ENCODE measurements at places on chromosomes 11 and 22.

DNA sequence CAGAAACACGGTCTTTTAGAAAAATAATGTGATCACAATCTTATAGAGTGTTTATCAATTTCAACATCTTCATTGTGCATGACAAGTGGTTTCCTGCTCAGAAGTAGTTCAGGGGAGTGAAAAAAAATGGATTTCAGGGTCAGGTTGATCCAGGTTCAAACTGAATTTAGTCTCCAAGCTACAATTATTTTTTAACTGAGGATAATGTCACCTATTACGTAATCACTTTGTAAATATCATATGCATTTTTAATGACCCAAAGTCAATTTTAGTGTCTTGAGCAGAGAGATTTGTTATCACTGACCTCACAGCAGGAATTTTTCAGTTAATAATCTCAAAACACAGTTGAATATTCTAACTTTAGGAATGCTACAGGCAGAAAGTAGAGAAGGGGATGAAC is 627.2 kb upstream of the LUZP2 start:
- DNase-seq = no peak

- no peak for DNase-seq
Measured at GRCh38 chr22:50714150-50714549, 23.9 kb upstream of the ACR start.

DNA sequence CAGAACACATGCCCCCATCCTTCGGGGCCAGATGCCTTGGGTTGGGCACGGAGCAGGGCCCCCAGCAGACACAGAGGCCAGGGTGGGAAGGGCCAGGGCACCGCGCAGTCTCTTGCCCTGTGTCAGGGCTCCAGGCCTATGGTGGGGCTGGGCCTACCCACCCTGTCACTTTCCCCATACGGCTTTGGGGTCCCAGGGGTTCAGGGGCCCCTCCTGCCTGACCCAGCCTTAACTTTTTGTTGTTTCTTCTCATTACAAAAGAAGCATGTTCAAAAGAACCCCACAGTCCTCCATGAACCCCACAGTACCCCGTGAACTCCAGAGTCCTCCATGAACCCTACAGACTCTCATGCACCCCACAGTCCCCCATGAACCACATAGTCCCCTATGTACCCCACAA is 33.0 kb upstream of the CCDC188 start:
- DNase-seq = no peak

GRCh38 chr11:115982666-115983065 is 478.5 kb upstream of the CADM1 start:
- DNase-seq = no peak

GRCh38 chr22:31866918-31867317 is 77.4 kb upstream of the YWHAH start:
- no peak for DNase-seq

GRCh38 chr22:21571679-21572078 is 4.2 kb downstream of the UBE2L3 start:
- DNase-seq = no peak

GRCh38 chr11:45843158-45843924 is 3.9 kb upstream of the CRY2 start:
- peak; percentile 83 for DNase-seq

- no peak for DNase-seq
Measured at GRCh38 chr11:93267383-93267782, 63.2 kb upstream of the DEUP1 start.

DNA sequence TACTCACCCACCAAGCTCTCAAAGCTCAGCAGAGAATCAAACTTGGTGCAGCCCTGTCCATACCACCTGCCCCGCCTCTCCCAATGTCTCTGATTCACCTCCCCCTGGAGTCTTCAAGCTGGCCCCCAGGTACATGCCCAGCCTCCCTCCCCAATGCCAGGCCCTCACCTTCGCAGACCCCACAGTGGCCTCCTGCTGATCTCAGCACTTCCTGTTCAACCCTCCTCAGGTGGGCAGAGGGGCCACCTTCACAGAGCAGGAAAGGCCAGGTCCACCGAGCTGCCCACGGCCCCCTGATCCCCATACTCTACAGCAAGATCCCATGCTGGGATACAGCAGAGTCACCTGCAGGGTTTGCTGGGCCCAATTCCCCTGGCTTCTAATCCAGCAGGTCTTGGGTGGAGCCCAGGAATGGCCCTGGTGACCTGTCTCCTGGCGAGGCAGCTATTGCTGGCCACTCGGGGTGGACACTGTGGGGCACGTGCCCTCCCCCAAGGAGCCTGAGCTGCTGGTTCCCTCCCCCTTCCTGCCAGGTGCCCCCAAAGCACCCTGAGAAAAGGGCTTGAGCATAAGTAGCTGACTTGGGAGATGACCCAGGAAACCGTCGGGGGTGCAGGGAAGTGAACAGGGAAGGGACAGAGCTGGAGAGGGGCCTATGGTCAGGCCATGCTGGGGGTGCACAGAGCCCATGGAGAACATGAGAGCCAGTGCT is 150.7 kb downstream of the BRD1 start:
- no peak for DNase-seq

- no peak for DNase-seq
Measured at GRCh38 chr11:110858547-110858921, 146.3 kb upstream of the ARHGAP20 start.

DNA sequence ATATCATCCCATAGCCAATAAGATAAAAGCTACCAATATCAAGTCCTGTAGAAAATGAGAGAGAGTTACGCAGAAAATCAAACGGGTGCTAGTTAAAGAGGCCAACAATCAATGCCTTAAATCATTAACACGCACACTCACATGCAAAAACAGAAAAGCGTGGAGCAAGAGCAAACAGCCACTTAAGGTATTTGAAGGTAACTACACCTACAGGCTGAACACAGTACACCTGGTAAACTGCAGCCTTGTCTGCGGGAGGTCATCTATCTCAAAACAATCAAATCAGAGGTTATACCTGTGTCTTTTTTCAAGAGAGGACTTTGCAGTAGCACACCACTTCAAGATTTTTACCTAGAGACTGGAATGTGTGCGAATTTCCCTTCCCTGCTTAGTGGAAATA is 23.6 kb downstream of the SLC35F2 start:
- no peak for DNase-seq

DNA sequence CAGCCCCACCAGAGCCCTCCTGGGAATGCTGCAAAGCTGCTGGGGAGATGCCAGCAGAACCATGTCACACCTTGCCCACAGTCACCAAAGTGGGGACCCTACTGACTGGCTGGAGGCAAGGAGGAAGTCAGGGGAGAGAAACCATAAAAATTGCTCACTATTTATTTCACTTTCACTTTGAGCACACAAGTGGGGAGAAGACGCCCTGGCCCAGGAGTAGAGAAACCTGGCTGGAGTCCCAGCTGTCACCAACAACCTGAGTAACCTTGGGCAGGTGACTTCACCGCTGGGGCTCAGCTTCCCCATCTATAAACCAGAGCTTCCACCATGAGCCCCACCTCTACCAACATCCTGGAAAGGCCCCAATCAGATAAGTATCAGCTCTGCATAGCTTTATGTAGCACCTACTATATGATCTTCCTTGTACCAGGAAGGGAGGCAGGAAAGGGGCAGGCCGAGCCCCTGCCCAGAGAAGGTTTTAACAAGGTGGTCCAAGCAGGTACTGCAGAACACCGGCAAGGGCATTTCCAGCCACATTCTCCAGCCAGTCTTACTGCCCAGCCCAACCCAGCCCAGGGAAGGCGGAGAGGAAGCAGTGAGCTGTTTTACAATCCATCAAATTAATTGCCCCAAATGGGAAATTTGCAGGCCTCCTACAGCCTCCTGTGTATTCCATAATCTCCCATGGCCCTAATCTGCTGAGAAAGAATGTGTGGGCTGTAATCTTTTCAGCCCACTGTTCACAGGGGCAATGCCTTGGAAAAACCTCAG is 27.6 kb downstream of the PLEKHA7 start:
- no peak for DNase-seq

DNA sequence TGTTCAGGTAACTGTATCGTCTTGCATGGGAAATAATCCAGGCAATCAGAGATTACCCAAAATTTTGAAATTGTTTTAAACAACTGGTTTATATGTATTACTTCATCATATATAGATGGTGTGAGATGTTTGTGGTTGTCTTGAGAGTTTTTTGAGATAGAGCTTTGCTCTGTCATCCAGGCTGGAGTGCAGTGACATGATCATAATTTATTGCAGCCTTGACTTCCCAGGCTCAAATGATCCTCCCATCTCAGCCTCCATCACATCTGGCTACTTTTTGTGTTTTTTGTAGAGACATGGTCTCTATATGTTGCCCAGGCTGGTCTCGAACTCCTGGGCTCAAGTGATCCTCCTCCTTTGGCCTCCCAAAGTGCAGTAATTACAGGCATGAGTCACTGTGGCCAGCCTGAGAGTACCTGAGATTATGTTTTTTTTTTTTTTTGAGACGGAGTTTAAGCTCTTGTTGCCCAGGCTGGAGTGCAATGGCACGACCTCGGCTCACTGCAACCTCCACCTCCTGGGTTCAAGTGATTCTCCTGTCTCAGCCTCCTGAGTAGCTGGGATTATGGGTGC is 11.5 kb downstream of the CTNND1 start:
- DNase-seq = no peak

GRCh38 chr11:84012171-84012826 is 726.1 kb upstream of the CCDC90B start:
- no peak for DNase-seq

GRCh38 chr11:108927791-108928545 is 263.1 kb downstream of the DDX10 start:
- DNase-seq = no peak

GRCh38 chr22:25919452-25919851 is 177.5 kb downstream of the MYO18B start:
- no peak for DNase-seq

DNA sequence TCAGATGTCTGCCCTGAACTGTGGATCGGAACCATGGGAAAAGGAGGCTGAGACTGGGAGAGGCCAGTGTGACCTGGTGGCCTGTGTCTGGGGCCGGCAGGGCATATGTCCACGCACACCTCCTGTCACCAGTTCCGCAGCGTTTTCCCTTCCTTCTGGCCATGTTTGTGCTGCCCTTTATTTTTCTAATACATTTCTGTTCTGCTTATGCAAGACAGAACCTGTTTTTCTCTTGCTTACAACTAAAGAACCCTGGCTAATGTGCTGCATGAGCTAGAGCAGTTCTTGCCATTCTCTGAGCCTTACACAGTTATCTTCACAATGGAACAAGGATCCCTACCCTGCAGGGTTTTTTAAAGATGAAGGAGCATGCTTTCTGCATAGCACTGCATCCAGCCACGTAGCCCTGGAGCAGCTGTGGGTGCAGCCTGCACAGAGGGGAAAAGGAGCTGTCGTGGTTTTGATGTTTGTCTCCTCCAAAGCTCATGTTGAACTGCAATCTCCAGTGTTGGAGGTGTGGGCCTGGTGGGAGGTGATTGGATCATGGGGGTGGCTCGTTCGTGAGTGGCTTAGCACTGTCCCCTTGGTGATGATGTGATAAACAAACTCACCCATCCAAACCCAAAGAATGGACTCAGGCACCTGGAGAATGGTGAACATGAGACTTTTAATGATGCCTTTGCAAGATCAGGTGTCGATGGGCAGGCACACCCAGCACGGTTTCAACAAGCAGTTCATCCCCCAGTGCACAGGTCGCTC is 84.8 kb upstream of the SHANK2 start:
- no peak for DNase-seq

GRCh38 chr11:130381317-130381716 is 47.1 kb downstream of the ADAMTS8 start:
- no peak for DNase-seq

DNA sequence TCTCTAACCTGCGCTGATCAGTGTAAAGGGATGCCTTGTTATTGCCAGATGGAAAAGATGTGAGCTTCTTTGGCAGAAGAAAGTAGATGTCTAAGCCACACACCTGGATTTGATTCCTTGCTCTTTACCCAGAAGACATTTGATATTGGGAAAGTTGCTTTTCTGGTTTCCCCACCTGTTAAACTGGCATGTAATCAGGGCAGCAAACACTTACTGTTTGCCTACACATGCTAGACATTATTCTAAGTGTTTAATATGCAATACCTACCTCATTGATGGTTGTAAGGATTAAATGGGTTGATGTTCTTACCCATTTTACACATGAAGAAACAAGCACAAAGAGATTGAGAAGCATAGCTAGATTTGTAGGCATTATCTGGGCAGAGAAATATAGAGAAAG is 16.6 kb downstream of the ASRGL1 start:
- no peak for DNase-seq

DNA sequence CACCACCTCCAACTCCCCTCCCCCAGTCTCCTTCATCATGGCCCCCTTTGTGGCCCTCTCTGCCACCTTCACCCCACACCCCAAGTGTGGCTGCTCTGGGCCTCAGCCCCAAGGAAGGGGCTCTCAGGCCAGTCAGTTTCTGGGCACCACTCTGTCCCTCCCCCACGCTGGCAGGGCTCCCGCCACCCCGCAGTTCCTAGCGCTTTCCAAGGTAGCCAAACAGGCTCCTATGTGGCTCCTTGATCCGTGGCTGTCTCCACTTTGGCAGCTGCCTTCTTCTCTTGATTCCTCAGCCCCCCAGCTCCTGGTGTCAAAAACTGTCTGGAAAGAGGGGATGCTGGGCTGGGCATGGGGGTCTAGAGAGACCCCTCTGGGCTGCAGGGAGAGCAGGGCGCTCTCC is 10.4 kb upstream of the CACNA1I start:
- DNase-seq = peak; percentile 23

GRCh38 chr22:44085743-44086270 is 61.7 kb downstream of the PARVB start:
- DNase-seq = peak; percentile 13

GRCh38 chr11:110251836-110252235 is 44.6 kb downstream of the RDX start:
- no peak for DNase-seq

- DNase-seq = no peak
Measured at GRCh38 chr11:94895971-94896370, 77.4 kb downstream of the CWC15 start.

- DNase-seq = no peak
Measured at GRCh38 chr11:1271002-1271401, 38.4 kb downstream of the TOLLIP start.

GRCh38 chr11:78037825-78038620 is 14.9 kb upstream of the KCTD14 start:
- DNase-seq = no peak

GRCh38 chr22:42437488-42438292 is 5.5 kb upstream of the NFAM1 start:
- DNase-seq = peak; percentile 77

GRCh38 chr22:46737976-46738646 is at the start of gene CERK:
Gene CERK (minus strand): TSS chr22:46738252. CDS start chr22:46738148, 104 bp downstream.
- peak; percentile 90 for DNase-seq

DNA sequence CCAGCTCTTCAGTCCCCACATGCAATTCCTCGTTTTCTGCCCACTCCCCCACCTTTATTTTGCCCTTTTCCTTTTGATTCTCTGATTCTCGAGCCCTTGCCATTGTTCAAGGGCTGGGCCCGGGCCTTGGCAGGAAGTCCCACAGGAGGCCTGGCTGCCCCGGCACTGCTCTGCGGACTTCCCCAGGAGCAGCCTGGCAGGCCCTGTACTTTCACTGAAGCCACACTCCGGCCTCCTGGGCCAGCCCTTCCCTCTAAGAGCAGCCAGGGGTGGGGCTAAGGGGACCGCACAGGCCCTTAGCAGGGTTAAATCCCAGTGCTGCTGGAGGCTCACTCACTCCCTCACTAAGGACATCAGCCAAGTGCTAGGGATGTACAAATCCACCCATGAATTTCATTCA is 4.1 kb downstream of the LRRC32 start:
- no peak for DNase-seq

- peak; percentile 57 for DNase-seq
Measured at GRCh38 chr11:121466063-121466794, 13.5 kb upstream of the SORL1-AS1 start.
